ENCODE measurements at places on chromosomes 16 and 17. TPM values are rescaled to one million over a fixed set of nuclear protein-coding genes. Genes with fewer than 3 reads are reported as not detected.

The GPT2 gene
- total RNA-seq = 47.8 TPM

The BCAR1 gene
- 67.2 TPM for total RNA-seq

The TPSD1 gene
- total RNA-seq = not detected

The ACAP1 gene
- total RNA-seq = 3.2 TPM

The GDPD3 gene
- total RNA-seq = 23.2 TPM

The PTX4 gene
- total RNA-seq = not detected

The HOXB7 gene
- 9.8 TPM for total RNA-seq

The GLIS2 gene
- total RNA-seq = 13.1 TPM

- no peaks in the 10 kb centered on the region for H3K36me3 ChIP-seq
- no peak for DNase-seq
- no peak overlapping the region for H3K4me3 ChIP-seq
- H3K27me3 ChIP-seq = no peaks in the 10 kb centered on the region
- no peaks in the 10 kb centered on the region for H3K4me1 ChIP-seq
- H3K27ac ChIP-seq = no peak overlapping the region
These were observed 23.5 kb downstream of the ORC6 start for GRCh38 chr16:46712911-46713310.

GRCh38 chr16:23833960-23834685 lies 1.7 kb upstream of the PRKCB start:
- no peak overlapping the region for H3K4me3 ChIP-seq
- DNase-seq = no peak
- no peaks in the 10 kb centered on the region for H3K36me3 ChIP-seq
- H3K4me1 ChIP-seq = peaks cover 7% of the 10 kb centered on the region

DNA sequence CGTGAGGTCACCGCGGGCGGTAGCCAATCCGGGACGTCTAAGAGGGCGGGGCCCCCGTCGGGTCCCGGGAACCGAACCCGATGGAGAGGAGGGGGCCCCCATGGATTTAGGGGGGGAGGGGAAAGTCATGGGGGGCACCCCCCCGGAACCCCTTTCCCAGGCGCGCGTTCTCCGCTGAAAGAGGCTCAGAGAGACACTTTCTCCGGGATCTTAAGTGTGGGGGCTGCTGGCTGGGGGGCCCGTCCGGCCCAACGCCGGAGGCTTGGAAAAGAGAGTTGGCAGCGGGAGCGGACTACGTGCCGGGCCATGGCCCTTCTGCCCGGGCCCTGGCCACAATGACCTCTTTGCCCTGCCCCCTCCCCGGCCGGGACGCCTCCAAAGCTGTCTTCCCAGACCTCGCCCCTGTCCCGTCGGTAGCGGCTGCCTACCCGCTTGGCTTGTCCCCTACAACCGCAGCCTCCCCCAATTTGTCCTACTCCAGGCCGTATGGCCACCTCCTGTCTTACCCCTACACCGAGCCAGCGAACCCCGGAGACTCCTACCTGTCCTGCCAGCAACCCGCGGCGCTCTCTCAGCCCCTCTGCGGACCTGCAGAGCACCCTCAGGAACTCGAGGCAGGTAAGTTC lies at the start of gene DLX4:
Gene DLX4 (plus strand): TSS at position 57 of the 626 bp plus-strand sequence. CDS start 279 bp downstream, at position 336.
- peak within 1 kb of the TSS; percentile 93 for H3K4me3 ChIP-seq
- H3K27ac ChIP-seq = peak within 1 kb of the TSS; percentile 85
- peaks cover 15% of the 10 kb centered on the region for H3K4me1 ChIP-seq
- peaks cover 95% of the 10 kb centered on the region for H3K27me3 ChIP-seq

DNA sequence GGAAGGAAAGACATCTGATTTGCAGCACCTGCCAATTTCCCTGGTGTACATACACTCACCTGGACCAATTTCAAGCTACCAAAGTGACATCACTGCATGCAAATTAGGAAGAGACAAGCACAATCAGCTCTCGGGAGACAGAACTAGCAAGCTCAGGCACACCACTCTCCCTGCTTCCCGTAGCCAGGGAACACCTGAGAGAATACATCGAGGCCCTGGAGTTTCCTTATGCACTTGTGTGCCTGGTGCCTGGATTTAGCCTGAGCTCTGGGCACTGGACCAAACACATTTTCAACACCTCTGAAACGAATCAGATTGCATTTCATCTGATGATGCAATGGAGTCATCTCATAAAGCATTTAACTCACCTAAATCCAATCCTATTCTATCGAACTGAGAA lies 110.5 kb downstream of the HS3ST2 start:
- H3K27ac ChIP-seq = no peak overlapping the region
- DNase-seq = no peak
- no peaks in the 10 kb centered on the region for H3K36me3 ChIP-seq
- no peak overlapping the region for H3K4me3 ChIP-seq
- H3K4me1 ChIP-seq = no peaks in the 10 kb centered on the region
- H3K27me3 ChIP-seq = peaks cover 22% of the 10 kb centered on the region

GRCh38 chr17:32299580-32300164 lies 34.0 kb downstream of the RHBDL3 start:
- H3K4me3 ChIP-seq = no peak overlapping the region
- H3K36me3 ChIP-seq = no peaks in the 10 kb centered on the region
- DNase-seq = no peak
- H3K27ac ChIP-seq = peak overlapping the region; percentile 49

- H3K4me3 ChIP-seq = peak overlapping the region; percentile 31
- peaks cover 13% of the 10 kb centered on the region for H3K4me1 ChIP-seq
- H3K36me3 ChIP-seq = no peaks in the 10 kb centered on the region
- no peak for DNase-seq
- peak overlapping the region; percentile 29 for H3K27ac ChIP-seq
These were observed 2.4 kb downstream of the PGAP6 start for GRCh38 chr16:379183-379960.

GRCh38 chr17:10061111-10061845 lies 137.1 kb downstream of the GAS7 start:
- peaks cover 28% of the 10 kb centered on the region for H3K4me1 ChIP-seq
- peaks cover 2% of the 10 kb centered on the region for H3K27me3 ChIP-seq
- no peak for DNase-seq
- H3K27ac ChIP-seq = peak overlapping the region; percentile 44
- peak overlapping the region; percentile 39 for H3K4me3 ChIP-seq
- H3K36me3 ChIP-seq = no peaks in the 10 kb centered on the region

- H3K27me3 ChIP-seq = no peaks in the 10 kb centered on the region
- H3K4me1 ChIP-seq = peaks cover 17% of the 10 kb centered on the region
- H3K27ac ChIP-seq = no peak overlapping the region
- no peak for DNase-seq
- no peak overlapping the region for H3K4me3 ChIP-seq
- no peaks in the 10 kb centered on the region for H3K36me3 ChIP-seq
These were observed 260.6 kb downstream of the CPPED1 start for GRCh38 chr16:12542818-12543699.

DNA sequence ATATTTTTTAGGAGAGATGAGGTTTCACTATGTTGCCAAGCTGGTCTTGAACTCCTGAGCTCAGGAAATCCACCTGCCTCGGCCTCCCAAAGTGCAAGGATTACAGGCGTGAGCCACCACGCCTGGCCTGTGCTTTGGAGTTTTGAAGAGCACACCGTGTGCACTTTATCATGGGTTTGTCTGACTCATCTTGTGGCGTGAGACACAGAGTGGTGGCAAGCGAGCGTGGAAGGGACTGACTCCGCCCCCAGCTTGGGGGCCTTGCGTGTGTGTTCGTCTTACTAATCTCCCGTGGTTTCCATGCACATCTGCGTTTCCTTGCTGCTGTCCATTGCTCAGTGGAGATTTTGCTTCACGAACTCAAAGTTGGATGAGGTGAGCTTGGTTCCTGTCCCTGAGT lies 22.9 kb downstream of the CRAMP1 start:
- H3K27ac ChIP-seq = no peak overlapping the region
- H3K4me1 ChIP-seq = no peaks in the 10 kb centered on the region
- peaks cover 13% of the 10 kb centered on the region for H3K36me3 ChIP-seq
- no peak overlapping the region for H3K4me3 ChIP-seq
- no peaks in the 10 kb centered on the region for H3K27me3 ChIP-seq
- no peak for DNase-seq

DNA sequence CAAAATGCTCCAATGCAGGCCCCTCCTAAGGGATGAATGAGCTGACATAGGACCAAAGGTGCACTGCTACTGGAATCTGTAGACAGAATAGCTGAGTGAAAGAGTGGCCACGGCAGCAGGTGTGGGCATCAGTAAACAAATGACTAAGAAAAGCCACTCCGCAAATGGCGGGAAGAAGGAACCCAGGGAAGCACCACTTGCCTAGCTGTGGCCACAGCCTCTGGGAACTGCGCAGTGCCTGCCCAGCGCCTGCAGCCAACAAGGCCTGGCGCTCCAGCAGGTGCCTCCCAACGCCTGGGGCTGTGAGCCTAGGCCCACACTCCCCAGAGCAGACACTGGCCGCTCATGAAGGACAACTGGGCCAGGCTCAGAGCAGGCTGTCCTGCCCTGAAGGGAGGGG lies 11.8 kb downstream of the PEMT start:
- no peak overlapping the region for H3K27ac ChIP-seq
- H3K27me3 ChIP-seq = no peaks in the 10 kb centered on the region
- H3K4me3 ChIP-seq = no peak overlapping the region
- no peak for DNase-seq
- peaks cover 27% of the 10 kb centered on the region for H3K4me1 ChIP-seq

- H3K4me3 ChIP-seq = no peak overlapping the region
- peaks cover 19% of the 10 kb centered on the region for H3K4me1 ChIP-seq
- H3K27me3 ChIP-seq = no peaks in the 10 kb centered on the region
- H3K27ac ChIP-seq = no peak overlapping the region
- no peak for DNase-seq
These were observed 5.9 kb downstream of the SKA2 start for GRCh38 chr17:59149051-59149450.

GRCh38 chr17:58092797-58093385 lies 9.7 kb downstream of the DYNLL2 start:
- H3K4me1 ChIP-seq = peaks cover 22% of the 10 kb centered on the region
- no peak overlapping the region for H3K27ac ChIP-seq
- peaks cover 40% of the 10 kb centered on the region for H3K36me3 ChIP-seq
- DNase-seq = no peak
- H3K4me3 ChIP-seq = no peak overlapping the region

DNA sequence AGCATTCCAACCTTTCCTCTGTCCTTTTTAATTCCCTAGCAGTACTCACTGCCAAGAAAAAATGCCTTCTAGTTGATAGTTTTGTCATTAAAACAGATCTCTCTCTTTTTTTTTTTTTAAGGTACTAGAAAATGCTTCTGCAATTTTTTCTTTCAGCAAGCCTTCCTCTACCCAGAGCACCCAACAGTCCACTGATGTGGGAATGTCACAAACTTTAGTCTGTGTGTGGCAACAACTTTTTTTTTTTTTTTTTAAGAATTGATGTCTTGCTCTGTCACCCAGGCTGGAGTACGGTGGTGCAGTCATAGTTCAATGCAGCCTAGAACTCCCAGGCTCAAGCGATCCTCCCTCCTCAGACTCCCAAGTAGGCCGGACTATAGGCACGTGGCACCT lies 34.7 kb downstream of the CDRT15 start:
- H3K27me3 ChIP-seq = no peaks in the 10 kb centered on the region
- no peak for DNase-seq
- H3K4me3 ChIP-seq = no peak overlapping the region
- peaks cover 21% of the 10 kb centered on the region for H3K4me1 ChIP-seq

DNA sequence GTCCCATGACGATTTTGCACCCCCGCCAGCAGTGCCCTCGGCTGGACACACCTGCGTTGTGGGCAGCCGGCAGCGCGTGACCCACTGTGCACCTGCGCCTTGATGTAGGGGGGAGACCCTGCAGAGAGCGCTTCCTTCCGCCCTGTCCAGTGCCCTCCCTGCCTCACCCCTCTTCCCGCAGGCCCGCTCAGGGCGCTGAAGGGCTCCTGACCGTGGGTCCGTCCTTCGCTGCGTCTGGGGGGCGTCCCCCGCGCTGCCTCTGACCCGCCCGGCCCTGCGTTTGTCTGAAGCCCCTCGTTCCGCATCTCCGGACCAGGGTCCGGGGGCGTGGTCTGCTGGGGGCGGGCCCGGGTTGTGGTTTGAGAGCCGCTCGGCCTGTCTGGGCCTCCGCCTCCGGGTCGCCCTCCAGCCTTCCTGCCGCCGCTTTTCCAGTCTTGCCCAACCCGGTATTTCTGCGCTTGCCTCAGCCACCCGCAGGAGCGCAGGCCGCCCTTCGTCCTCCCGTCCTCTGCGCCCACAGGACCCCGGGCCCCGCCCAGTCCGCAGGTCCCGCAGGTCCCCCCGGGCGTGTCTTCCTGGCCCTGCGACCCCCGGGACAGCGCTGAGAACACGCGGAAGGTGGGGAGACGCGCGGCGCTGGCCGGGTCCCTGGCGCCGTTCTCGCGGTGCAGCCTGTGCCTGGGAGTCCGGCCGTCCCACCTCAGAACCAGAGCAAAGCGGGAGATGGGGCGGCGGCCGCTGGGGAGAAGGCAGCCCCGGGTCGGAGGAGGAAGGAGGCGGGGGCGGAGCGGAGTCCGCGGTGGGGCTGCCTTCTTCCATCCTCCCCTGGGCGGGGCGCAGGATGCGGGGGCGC lies 4.0 kb upstream of the IL17C start:
- H3K4me3 ChIP-seq = peak overlapping the region; percentile 9
- H3K27me3 ChIP-seq = peaks cover 16% of the 10 kb centered on the region
- DNase-seq = no peak
- H3K36me3 ChIP-seq = no peaks in the 10 kb centered on the region
- peaks cover 5% of the 10 kb centered on the region for H3K4me1 ChIP-seq

GRCh38 chr16:88289561-88289960 lies 93.2 kb upstream of the ZNF469 start:
- DNase-seq = no peak
- no peak overlapping the region for H3K27ac ChIP-seq
- H3K4me1 ChIP-seq = no peaks in the 10 kb centered on the region
- peaks cover 4% of the 10 kb centered on the region for H3K36me3 ChIP-seq

DNA sequence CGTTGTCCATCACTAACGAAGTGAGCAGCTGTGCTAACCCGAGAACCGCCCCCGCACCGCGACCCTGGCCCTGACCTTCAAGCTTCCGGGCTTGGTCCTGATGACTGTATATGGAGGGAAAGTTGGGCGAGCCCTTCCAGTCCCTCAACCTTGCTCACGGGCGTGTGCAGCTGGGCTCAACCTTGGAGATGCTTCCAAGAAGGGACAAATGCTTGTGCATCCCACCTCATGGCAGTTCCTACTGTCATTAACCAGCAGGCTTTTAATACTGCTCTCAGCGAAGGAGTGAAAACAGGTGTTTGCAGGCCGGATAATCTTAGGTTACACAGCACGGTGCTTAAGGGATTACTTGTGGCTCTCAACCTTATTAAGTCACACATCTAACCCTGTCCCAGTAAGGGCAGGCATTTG lies 33.5 kb downstream of the SRL start:
- no peaks in the 10 kb centered on the region for H3K36me3 ChIP-seq
- no peaks in the 10 kb centered on the region for H3K27me3 ChIP-seq
- H3K4me1 ChIP-seq = no peaks in the 10 kb centered on the region
- H3K4me3 ChIP-seq = no peak overlapping the region
- no peak overlapping the region for H3K27ac ChIP-seq

- H3K4me1 ChIP-seq = peaks cover 18% of the 10 kb centered on the region
- H3K4me3 ChIP-seq = no peak overlapping the region
- DNase-seq = no peak
These were observed 35.5 kb upstream of the PHB1 start for GRCh38 chr17:49450181-49450580.

GRCh38 chr16:24761526-24761925 lies 32.1 kb downstream of the TNRC6A start:
- peaks cover 8% of the 10 kb centered on the region for H3K36me3 ChIP-seq
- H3K4me3 ChIP-seq = no peak overlapping the region
- H3K4me1 ChIP-seq = peaks cover 5% of the 10 kb centered on the region
- H3K27me3 ChIP-seq = no peaks in the 10 kb centered on the region
